Fibroblast of the conjunctiva (primary cell): ENCODE measurements at places on chromosomes 3 and 15.

DNA sequence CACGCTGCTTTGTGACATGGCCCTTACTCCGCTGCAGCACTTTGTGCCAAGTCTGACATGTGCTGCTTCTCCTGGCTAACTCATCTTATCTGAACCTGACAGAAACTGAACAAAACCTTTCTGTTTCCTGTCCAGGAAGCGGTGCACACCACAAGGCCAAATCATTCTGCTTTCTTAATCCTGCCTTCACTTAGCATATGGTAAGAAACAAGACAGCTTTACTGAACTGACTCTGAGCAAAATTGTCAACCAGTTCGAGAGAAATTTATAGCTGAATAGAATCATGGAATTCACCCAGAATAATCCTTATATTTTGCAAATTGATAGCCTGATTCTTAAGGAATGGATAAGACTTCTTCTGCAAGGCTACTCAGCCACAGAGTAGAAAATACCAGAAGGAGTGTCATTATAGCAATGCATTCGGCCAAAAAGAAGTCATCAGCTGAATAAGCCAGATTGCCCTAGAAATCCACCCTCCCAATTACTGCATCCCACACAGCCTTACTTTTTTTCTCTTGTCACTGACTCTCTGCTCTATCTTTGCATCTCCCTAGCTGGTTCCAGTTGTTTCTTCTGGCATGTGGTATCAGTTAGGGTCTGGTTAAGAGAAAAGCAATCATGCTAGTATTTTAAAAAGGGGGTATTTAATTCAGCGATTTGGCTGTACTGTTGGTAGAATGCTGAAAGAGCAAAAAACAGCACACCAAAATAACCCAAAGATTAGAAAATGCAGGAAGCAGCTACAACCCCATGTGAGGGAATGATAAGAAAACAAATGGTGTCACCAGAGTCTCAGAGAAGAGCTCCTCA is 41.6 kb upstream of the STRIT1 start:
- no peak for DNase-seq

DNA sequence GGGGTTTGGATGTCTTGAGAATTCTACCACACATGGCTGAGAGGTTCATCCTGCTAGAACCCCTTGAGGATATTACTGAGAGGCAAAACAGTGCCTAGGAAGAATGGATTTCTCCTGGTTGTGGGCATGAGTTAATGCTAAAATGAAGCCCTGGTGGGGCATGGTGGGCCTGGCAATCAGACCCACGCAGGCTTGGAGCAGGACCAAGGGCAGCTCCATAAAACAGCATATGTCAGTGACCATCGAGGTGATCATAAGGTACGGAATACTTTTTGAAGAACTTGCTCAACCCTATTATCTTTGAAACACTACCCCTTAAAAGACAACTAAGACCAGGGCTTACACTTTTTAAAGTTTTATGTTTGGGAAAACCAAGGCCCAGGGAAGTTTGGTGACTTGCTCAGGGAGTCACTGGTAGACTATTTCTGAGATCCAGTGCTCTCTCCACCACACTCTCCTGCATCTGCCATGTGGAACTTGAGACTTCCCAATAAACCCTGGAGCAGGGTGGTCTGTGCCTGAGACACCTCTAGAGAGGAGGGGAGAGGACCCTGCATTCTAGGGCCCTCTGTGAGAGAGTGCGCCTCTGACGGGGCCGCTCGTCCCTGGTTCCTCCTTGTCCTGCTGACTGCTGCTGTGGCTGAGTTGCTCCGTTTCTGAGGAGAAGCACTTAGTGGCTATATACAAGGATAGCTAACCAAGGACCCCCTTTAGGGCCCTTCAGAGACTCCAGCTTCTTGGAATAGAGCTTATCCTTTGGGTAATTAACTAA is 28.0 kb upstream of the TIMP4 start:
- DNase-seq = no peak

DNA sequence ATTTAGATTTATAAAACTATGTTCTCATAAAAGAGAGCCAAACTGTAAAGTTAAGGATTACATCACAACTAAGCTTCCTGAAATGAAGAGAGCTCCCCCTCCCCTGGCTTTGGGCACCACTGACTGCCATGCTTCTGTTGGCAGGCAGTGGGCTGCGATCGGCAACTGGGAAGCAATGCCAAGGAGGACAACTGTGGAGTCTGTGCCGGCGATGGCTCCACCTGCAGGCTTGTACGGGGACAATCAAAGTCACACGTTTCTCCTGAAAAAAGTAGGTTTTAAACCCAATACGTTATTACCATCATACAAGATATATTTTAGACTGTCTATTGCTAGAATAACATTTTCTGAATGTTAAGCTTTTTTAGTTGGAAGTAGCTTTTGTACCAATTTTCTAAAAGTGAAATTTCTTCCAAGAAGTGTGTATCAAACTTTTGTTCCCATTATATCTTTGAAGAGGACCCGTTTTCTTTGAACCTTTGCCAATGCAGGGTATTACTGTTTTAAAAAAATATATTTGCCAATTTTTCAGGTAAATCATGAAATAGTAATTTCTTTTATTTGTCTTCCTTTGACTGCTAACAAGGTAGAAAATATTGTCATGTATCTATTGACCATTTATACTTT is 184.1 kb downstream of the ADAMTSL3 start:
- DNase-seq = no peak

DNA sequence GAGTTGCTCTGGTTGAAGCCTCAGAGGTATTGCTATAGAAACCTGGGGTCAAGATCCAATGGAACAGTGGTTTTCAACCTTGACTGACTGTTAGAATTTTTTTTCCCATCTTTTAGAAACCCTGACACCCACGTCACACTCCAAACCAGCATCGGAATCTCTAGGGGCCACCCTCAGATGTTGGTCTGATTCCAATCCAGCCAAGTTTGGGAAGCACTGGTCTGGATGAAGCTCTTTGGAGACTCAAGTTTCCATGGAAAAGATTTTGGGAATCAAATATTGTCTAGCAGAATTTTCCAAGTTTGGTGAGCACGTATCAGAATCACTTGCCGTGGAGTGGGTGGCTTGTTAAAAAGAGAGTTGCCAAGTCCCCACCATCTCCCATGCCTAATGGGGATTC is 103.8 kb downstream of the THSD4 start:
- DNase-seq = no peak

DNA sequence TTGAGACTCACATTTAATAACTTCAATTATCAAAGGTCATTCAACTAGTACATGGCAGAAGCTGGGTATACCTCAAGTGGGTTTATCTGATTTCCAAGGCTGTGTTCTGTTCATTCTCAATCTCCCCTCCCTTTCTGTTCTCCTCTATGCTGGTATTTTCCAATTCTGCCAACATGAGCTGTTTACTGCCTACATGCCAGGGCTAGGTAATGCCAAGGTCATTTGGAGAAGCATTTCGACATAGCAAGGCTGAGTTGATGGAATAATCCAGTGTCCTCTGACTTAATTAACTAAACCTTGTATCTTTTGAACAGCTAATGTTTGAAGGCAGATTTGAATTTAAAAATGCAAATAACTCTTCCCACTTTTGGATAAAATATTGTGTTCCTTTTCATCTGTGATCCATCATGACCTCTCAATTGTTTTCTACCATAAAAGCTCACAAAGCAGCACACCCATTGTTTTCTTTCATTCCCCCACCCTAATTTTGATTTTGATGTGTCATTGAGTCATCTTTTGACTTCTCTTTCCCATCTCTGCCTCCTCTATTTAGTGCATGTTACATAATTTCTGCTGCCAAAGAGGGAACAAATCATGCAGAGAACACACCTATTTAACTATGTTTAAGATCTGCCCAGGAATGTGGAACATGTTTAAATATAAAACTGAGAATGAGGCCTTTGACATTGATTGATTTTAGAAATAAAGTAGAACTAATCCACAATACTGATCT is 308.8 kb upstream of the NR2E3 start:
- DNase-seq = no peak

DNA sequence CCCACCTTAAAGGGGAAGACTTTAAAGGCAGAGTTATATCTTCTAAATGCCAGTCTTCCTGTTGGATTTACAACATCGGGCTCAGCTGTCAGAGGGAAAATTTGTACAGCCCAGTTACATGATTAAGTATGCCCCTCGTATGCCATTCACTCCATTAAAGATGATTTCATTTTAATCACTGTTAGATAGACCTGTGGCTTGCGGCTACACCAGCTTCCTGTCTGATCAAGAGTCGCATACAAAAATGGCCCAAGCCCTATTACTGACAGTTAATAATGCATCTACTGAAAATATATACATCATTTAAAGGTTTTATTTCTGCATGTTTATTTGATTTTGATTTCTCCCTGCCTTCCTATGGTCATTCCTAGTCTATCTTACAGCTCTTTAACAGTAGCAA is 7.1 kb downstream of the EIF4E3 start:
- no peak for DNase-seq
